ENCODE measurements at places on chromosomes 4 and X.

- DNase-seq, result no peak
Observed at GRCh38 chrX:56268888-56269287, 36.7 kb downstream of the KLF8 start.

DNA sequence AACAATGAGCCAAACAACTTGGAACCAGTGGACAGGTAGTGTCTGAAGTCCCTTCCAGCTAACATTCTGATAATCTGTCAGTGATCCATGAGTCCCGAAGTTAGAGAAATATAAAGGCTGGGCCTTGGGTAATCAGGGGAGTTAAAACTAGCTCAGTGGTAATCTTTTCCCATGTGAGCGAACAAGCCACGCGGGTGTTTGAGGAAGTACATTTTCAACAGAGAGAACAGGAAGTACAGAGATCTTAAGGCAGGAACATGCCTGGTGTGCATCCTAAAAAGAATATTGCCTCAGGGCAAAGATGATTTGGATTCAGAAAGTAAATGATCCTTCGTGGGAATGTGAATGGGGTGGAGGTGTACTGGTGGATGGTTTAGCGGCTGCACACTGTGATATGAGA lies 42.9 kb downstream of the FNIP2 start:
- no peak for DNase-seq

DNA sequence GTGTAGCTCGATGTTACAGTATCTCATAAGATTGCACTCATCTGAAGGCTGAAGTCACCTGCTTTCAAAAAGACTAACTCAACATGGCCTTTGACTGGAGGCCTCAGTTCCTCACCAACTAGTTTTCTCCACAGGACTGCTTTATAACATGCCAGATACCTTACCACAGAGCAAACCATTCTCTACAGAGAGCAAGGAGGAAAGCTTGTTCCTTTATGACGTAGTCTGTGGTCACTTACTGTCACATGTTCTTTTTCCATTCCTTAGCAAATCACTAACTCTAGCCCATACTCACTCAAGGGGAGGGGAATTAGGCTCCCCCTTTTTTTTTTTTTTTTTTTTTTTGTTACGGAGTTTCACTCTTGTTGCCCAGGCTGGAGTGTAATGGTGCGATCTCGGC lies 3.2 kb downstream of the THAP9 start:
- no peak for DNase-seq

- no peak for DNase-seq
Observed at GRCh38 chr4:83603129-83603528, 67.2 kb downstream of the GPAT3 start.

- no peak for DNase-seq
Observed at GRCh38 chr4:127506283-127506682, 126.5 kb upstream of the INTU start.

- no peak for DNase-seq
Observed at GRCh38 chrX:153864101-153864500, 21.9 kb downstream of the L1CAM start.

- no peak for DNase-seq
Observed at GRCh38 chr4:6957994-6958393, 48.4 kb downstream of the TBC1D14 start.

DNA sequence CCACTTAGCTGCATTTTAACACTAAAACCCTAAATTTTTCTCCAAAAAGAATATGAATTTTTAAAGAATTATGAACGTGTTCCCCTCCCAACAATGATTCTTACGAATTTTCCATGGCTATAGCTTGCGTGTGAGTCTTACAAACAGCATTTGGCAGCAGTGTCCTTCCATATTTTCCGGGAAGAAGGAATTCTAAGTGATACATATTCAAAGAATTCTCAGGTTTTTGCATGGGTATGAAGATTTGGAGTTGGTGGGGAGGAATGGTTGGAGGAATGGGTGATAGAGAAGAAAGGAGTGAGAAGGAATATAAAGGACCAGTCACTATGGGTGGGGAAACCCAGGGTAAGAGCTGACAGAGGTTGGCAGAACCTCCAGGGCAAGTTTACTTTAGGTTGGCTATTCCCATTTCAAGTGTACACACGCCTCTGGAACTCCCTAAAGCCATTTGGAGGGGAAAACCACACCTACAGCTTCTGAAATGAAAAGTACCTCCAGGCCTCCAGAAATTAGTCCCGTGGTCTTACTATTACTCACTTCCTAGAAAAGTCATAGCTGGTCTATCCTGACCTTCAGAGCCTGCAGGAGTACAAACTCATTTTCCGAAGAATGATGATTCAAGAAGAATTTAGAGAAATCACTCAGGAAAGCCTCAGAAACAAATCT lies 420.8 kb upstream of the DIPK2B start:
- DNase-seq, result no peak

GRCh38 chr4:10655968-10656367 lies 28.6 kb downstream of the CLNK start:
- no peak for DNase-seq

- DNase-seq, result no peak
Observed at GRCh38 chr4:159370286-159370685, 267.4 kb downstream of the RAPGEF2 start.

- DNase-seq, result no peak
Observed at GRCh38 chrX:8984231-8984630, 49.7 kb downstream of the FAM9B start.

- no peak for DNase-seq
Observed at GRCh38 chr4:139770361-139770760, 104.7 kb downstream of the MGST2 start.

GRCh38 chrX:129653181-129653970 lies 1.4 kb downstream of the APLN start:
- no peak for DNase-seq

GRCh38 chrX:20594985-20595384 lies 328.3 kb upstream of the RPS6KA3 start:
- peak; percentile 44 for DNase-seq

GRCh38 chrX:117910216-117910615 lies 206.4 kb downstream of the KLHL13 start:
- DNase-seq, result no peak

DNA sequence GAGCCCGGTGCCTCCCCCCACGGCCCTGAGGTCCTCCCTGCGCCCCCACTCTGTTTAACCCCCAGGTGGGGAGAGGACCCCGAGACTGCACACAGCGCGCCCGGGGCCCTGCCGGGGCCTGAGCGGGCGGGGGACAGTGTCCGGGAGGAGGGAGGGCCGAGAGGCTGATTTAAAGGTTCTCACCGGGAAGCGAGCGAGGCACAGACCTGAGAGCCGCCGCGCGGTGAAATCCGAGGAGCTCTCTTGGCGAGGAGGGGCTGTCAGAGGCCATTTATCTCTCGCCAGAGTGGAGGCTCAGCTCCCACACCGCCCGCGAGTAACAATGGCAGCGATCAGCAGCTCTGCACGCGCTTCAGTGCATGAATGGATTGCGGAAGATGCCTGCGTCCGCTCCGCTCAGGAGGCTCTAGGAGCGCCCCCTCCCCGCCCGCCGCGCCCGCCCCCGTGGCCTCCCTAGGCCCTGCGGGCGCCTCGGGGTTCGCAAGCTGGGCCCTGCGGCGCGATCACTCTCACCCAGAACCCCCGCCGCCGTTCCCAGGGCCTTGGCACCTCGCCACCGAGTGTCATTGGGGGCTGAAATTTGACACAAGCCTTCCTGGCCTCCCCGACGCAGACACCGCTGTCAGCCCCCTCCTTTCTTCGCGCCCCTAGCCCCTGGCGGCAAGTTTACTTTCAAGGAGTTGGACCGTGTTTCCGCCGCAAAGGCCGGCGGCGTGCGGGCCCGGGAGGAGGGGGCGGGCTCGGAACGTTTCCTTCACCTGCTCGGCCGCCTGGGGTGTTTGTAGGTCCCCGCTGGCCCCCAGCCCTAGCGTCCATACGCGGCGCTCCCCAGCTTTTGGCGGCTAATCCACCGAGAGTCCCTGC lies 48.7 kb upstream of the BCOR start:
- DNase-seq, result peak; percentile 23

DNA sequence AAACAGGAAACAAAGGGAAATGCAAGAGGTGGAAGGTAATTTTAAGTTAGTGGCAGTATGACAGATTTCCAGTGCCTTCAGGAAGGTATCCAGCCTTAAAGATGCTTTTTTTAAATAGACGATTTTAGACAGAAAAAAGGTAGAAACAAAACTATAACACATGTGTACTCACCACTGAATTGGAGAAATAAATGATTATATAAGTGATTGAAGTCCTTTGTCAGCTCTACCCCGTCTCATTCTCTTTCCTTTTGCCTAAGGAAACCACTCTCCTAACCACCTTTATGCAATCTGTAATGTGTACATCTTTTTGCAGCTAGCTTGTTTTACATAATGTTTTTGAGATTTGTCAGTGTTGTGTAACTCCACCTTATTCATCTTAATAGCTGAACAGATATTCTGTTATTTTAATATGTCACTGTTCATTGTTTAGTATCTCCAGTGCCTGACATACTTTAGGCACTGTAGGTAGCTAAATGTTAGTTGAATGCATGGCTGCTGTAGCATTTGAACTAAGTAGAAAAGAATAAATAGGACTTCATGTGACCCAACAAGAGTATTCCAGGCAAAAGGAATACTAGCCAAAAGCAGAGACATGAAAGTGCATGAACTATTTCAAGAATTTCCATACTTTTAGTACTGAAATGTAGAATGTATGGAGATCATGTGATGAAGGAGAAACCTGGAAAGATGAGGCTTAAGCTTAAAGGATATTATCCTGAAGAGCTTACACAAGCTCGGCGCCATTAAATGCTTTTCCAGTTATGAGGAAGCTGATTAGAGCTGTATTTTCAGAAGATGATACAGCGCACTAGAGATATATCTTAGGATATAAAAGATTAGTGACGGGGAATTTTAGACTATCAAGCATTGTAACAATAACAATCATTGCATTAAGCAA lies 865 bp downstream of the FAM200B start:
- DNase-seq, result no peak

DNA sequence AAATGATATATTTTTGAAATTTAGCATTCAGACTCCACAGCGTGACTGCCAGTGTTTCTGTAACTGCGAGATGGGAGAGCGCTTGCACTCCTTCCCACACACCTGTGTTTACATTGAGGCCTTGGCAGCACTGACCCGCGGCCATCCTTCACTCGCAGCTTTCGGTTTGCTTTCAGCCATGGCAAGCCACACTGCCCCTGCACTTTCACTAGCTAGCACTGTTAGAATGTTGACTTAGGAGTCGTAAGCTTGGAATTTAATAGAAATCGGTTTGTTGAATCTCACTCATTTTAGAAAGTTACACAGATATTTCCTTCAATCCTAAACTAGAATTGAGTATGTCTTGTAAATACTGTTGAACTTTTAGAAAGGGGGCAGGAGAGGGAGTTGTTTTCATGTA lies 136.2 kb downstream of the CFAP299 start:
- DNase-seq, result no peak

DNA sequence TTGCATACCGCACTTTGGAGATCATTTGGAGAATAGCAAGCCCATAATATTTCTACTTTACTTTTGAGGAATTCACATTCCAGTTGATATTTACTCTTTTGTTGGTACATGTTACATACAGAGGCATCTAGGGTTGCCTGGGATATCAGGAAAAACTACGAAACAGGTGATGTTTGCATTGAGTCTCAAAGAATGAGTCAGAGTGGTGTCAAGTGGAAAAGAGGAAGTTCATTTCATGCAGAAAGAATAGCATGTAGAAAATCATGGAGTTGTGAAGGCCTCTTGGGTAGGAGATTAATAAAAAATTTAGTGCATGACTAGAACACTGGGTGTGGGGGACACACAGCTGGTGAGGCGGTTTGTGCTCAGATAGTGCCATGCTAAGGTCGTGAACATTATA lies 33.5 kb upstream of the ELOVL6 start:
- DNase-seq, result no peak

DNA sequence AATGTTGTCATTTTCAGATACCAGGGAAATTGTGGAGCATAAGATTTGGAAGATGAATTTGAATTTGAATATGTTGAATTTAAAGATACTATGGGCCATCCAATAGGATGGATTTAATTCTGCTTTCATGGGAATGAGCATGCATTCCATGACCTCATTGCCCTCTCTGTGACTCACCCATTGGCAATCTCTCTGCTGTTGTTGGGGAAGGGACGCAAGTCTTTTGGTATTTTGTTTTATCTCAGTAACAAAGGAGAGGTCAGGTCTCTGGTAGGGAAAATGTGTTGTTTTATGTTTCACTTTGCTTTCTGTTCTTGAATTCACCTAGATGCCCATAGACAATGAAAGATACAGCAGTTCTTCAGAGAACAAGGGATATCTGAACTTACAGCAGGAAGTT lies 42.1 kb upstream of the MAGEA4 start:
- DNase-seq, result no peak

GRCh38 chr4:6875431-6875831 lies 34.2 kb upstream of the TBC1D14 start:
- no peak for DNase-seq

- no peak for DNase-seq
Observed at GRCh38 chr4:101791182-101791558, 640 bp downstream of the BANK1 start.

- peak; percentile 7 for DNase-seq
Observed at GRCh38 chr4:123398853-123399626, 2.4 kb downstream of the SPRY1 start.

DNA sequence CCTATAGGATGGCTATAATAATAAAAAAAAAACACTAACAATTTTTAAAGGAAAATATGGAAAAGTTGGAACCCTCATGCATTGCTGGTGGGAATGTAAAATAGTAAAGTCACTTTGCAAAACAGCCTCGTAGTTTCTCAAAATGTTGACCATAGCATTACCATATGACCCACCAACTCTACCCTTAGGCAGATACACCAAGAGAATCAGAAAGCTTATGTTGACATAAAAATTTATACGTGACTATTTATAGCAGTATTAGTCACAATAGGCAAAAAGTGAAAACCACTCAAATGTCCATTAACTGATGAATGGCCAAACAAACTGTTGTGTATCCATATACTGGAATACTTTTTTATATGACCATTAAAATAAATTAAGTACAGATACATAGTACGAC lies 19.8 kb upstream of the FAM241A start:
- DNase-seq, result no peak

- no peak for DNase-seq
Observed at GRCh38 chrX:16639966-16640365, 10.0 kb upstream of the S100G start.

- no peak for DNase-seq
Observed at GRCh38 chr4:122378711-122379110, at the start of gene ADAD1. TSS of gene ADAD1 (plus strand) at chr4:122379011. CDS start at chr4:122380070, 1,059 bp downstream.
